ENCODE measurements at places on chromosomes 5 and 9.

GRCh38 chr9:126699401-126699881 is 85.7 kb downstream of the LMX1B start:
- DNase-seq = no peak

- peak; percentile 51 for DNase-seq
Observed at GRCh38 chr9:107158321-107158720, 124.8 kb upstream of the RAD23B start.

GRCh38 chr9:36780186-36780585 is 207.5 kb downstream of the MELK start:
- DNase-seq = no peak

DNA sequence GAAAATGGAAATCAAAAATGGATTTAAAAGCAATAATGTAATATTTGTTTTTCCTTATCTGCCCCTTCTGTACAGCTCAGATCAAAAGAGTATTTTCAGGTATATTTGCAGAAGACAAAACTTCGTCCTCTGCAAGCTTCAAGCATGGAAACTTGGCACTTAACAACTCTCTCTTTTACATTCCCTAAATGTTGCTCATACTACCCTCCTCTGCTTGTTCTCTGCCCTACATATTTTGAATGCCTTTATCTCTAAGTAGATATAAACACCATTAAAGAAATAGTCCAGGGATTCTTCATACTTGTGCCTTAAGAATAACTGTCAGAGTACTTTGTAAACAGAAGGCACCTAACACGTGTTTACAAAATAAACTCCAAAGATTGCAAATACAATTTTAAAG is 19.2 kb upstream of the SMC2 start:
- peak; percentile 67 for DNase-seq

- no peak for DNase-seq
Observed at GRCh38 chr5:18079831-18080230, 445.6 kb downstream of the TAF11L14 start.

GRCh38 chr5:165559645-165560044 is 2054.2 kb downstream of the MAT2B start:
- no peak for DNase-seq

GRCh38 chr5:116153687-116154174 is 68.9 kb downstream of the COMMD10 start:
- no peak for DNase-seq

GRCh38 chr5:172871536-172871935 is 37.5 kb downstream of the ERGIC1 start:
- DNase-seq = no peak

GRCh38 chr9:93263334-93264229 is 79.6 kb downstream of the WNK2 start:
- no peak for DNase-seq

GRCh38 chr5:76372323-76373054 is 30.6 kb upstream of the IQGAP2 start:
- DNase-seq = peak; percentile 89

DNA sequence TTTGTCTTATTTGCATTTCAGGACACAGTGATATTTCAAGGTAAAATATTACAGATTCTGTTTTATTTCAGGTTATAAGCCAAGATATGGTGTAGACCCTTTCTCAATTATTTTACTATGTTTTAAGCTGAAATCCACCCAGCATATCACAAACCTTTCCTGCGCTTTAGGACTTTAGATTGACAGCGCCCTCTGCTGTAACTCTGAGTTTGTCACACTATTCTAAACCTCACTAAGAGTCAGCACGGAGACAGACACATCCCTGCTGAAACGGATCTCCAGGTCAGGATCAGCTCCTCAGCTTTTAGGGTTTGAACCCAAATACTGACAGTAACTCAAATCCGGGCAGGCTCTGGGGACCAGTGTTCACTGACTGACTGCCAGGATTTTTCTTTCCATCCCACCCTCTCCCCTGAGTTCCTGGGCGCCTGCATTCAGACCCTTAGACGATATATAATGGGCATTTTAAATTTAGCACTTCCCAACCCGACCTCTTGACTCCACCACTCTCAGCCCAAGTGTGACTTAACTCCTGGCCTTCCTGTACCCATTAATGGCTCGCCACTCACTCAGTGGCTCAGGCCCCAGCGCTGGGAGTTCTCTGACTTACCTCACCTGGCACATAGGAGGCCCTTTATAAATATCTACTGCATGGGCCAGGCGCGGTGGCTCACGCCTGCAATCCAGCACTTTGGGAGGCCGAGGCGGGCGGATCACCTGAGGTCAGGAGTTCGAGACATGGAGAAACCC is 33.5 kb downstream of the TLX3 start:
- DNase-seq = peak; percentile 63

DNA sequence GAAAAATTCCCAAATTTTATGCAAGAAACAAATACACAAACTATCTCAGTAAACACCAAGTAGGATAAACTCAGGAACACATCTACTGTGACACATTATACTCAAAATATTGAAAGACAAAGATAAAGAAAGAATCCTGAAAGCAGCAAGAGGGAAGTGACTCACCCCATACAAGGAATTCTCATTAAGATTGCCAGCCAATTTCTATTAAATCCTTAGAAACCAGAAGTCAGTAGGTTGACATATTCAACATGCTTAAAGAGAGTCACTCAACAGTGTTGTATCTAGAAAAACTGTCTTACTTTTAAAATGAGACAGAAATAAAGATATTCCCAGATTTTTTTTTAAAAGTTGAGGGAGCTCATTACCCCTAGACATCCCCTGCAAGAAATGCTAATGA is 15.5 kb downstream of the SPATA31E1 start:
- DNase-seq = no peak

- DNase-seq = peak; percentile 22
Observed at GRCh38 chr5:67306965-67307607, 110.5 kb upstream of the CD180 start.

DNA sequence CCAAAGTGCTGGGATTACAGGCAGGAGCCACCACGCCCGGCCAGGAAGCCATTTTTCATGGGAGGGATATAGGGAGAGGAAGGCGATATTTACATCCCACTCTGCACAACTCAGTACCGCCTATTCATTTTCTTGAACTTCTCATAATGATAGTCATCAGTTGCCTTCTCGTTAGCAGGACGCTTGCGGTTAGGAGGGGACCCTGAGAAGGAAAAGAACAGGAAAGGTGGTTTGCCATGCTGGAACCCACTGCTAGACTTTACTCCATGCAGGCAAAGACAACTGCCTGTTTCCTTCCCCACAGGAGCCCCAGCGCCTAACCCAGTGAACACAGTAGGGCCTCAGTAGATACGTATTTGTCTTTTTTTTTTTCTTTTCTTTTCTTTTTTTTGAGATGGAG is 4.1 kb upstream of the TOR1A start:
- DNase-seq = no peak

- DNase-seq = no peak
Observed at GRCh38 chr9:137715321-137715720, 96.5 kb downstream of the EHMT1 start.

GRCh38 chr5:79111960-79112702 is 522 bp downstream of the BHMT start:
- DNase-seq = no peak

DNA sequence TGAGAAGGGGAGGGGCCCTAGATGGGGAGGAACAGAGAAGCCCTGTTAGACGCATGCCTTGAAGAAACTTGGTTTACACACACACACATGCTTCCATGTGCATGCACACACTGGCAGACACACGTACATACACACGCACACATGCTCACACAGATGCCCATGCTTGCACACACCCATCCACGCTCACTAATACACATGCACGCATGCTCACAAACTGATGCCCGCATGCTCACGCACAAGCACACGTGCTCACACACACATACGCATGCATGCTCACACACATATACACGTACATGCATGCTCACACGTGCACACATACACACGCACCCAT is 32.1 kb upstream of the EGFL7 start:
- no peak for DNase-seq

DNA sequence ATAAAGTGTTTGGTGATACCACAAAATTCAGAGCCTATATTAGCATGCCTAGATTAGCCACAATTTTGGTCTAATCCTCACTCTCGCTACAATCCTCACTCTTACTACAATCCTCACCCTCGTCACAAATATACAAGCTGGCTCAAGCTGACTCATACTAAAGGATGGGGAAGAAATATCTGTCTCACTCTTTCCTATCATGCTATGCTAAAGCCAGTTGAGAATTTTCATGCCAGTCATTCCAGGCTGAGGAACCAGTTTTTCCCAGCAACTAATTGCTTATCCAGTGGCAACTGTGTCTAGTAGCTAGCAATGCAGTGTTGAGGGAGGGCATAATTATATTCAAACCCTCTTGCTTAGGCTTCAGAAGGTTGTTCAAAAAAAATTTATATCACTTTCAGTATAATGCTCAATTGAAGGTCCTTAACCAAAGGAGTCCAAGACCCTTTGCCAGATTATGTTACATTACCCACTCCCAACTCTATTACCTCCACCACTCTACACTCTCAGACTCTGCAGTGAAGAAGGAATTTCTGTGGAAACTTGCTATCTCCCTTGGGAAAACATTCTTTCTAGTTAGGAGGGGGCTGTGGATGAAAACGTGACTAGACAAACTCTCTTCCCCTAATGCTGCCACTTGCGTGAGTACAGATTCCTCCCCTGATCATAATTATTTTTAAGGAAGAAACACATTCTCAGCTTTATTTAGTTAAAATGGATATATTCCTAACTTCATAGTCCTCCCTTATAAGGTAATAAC is 810.3 kb upstream of the ACO1 start:
- peak; percentile 42 for DNase-seq

DNA sequence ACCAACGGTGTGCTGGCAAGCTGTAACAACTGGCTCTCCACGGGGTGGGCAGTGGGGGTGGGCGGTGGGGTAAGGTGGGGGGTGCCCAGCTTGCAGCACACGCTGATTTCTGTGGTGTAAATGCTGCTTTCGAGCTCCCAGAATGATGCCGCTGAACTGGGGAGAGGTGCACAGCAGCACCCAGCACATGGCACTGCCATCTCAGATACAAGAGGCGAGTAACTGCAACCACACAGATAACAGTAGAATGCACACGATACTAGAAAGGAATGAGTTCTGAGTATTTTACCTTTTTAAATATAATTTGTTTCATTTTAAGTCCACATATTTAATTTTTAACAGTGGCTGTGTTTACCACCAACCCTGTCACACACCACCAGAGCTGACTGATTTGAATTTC is 87.9 kb downstream of the SEMA4D start:
- DNase-seq = no peak

GRCh38 chr5:50694027-50694590 is 27.7 kb downstream of the PARP8 start:
- no peak for DNase-seq

- DNase-seq = no peak
Observed at GRCh38 chr9:101376111-101376848, 8.5 kb downstream of the BAAT start.

GRCh38 chr5:140828362-140828737 is 590 bp downstream of the PCDHA6 start:
- no peak for DNase-seq

All from umbilical cord (tissue), 2 donors.